Suprapubic skin (tissue), 4 donors: ENCODE measurements at places on chromosomes 5 and 9. TPM values are rescaled to one million over a fixed set of nuclear protein-coding genes. Genes with fewer than 3 reads are reported as not detected.

GRCh38 chr5:96729156-96729555 is 67.0 kb downstream of the CAST start:
- DNase-seq, result no peak
- no peak overlapping the region for H3K4me3 ChIP-seq
- H3K36me3 ChIP-seq, result peaks cover 62% of the 10 kb centered on the region
- no peak overlapping the region for H3K27ac ChIP-seq

Gene EFCAB9
- not detected for total RNA-seq

Gene TCERG1
- total RNA-seq, result 66.4 TPM

- no peak for DNase-seq
- H3K27ac ChIP-seq, result no peak overlapping the region
- H3K4me3 ChIP-seq, result no peak overlapping the region
- H3K4me1 ChIP-seq, result no peaks in the 10 kb centered on the region
Observed at GRCh38 chr9:3809724-3810123, 283.9 kb upstream of the RFX3 start.

Gene CCDC183
- total RNA-seq, result 2.6 TPM

Gene SH3GL2
- total RNA-seq, result not detected

Gene TJP2
- total RNA-seq, result 101 TPM

DNA sequence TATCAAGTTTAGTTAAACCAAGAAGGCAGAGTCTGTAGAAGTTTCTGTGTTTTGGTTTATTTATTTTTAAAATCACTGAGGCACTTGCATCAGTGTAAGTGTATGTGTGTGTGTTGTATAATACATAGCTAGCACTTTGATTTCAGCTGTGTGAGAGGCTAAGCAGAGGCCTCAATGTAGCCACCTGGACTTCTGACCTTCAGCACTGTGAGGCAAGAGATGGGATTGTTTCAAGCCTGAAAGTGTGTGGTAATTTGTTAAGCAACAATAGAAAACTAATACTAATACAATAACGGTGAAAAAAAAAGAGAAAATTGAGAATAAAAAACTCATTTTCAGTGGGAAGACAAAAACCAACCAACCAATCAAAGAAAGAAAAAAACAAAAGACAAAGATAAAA is 327.3 kb downstream of the CDH18 start:
- H3K27ac ChIP-seq, result no peak overlapping the region
- H3K4me1 ChIP-seq, result no peaks in the 10 kb centered on the region
- DNase-seq, result no peak

Gene FBXW11
- total RNA-seq, result 42.9 TPM

- H3K4me3 ChIP-seq, result no peak overlapping the region
- DNase-seq, result no peak
- H3K4me1 ChIP-seq, result no peaks in the 10 kb centered on the region
- no peaks in the 10 kb centered on the region for H3K27me3 ChIP-seq
- no peak overlapping the region for H3K27ac ChIP-seq
Observed at GRCh38 chr5:21895766-21896350, 957.3 kb downstream of the CDH12 start.

GRCh38 chr5:149749481-149750365 is 19.6 kb downstream of the PPARGC1B start:
- H3K4me3 ChIP-seq, result no peak overlapping the region
- H3K4me1 ChIP-seq, result peaks cover 20% of the 10 kb centered on the region
- no peaks in the 10 kb centered on the region for H3K36me3 ChIP-seq
- H3K27ac ChIP-seq, result no peak overlapping the region

DNA sequence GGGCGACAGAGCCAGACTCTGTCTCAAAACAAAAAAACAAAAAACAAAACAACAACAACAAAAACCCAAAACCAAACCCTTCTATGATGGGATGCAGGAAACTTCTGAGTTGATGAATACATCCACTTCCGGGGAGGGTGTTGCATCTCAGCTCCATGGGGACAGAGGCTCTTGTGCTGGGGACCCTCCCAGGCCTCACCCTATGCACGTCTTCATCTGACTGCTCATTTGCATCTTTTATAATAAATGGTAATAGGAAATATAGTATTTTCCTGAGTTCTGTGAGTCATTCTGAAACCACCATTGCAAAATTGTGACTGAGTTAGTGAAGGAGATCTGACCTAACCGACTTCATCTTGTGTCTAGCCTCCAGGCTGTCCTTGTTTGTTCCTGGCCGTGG is 109.5 kb upstream of the SLC28A3 start:
- no peak overlapping the region for H3K27ac ChIP-seq
- peaks cover 4% of the 10 kb centered on the region for H3K4me1 ChIP-seq
- no peaks in the 10 kb centered on the region for H3K36me3 ChIP-seq
- no peak overlapping the region for H3K4me3 ChIP-seq
- peaks cover 39% of the 10 kb centered on the region for H3K27me3 ChIP-seq

GRCh38 chr9:3968891-3969290 is 331.0 kb downstream of the GLIS3 start:
- H3K27me3 ChIP-seq, result no peaks in the 10 kb centered on the region
- no peaks in the 10 kb centered on the region for H3K36me3 ChIP-seq
- no peak overlapping the region for H3K4me3 ChIP-seq
- no peak overlapping the region for H3K27ac ChIP-seq

- no peaks in the 10 kb centered on the region for H3K36me3 ChIP-seq
- H3K27me3 ChIP-seq, result peaks cover 3% of the 10 kb centered on the region
- no peak overlapping the region for H3K4me3 ChIP-seq
Observed at GRCh38 chr9:88173378-88173999, 35.2 kb upstream of the SPATA31C2 start.

DNA sequence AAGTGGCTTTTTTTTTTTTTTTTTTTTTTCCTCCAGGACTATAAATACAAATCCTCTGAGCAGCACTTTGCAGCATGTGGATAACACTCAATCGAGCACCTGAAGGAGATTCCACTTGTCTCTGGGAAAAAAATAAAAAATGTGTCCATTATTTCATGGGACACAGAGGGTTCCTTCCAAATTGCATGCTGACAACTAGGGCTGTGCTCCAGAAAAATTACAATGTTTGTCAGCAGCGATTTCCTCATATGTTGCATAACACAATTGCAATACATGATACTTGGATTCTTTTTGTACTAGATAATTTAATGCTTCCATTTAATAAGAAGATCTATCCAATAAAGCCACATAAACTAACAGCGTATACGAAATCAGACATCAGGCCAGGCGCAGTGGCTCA is 84.4 kb downstream of the CDH18 start:
- no peak overlapping the region for H3K4me3 ChIP-seq
- H3K36me3 ChIP-seq, result no peaks in the 10 kb centered on the region
- no peaks in the 10 kb centered on the region for H3K27me3 ChIP-seq

DNA sequence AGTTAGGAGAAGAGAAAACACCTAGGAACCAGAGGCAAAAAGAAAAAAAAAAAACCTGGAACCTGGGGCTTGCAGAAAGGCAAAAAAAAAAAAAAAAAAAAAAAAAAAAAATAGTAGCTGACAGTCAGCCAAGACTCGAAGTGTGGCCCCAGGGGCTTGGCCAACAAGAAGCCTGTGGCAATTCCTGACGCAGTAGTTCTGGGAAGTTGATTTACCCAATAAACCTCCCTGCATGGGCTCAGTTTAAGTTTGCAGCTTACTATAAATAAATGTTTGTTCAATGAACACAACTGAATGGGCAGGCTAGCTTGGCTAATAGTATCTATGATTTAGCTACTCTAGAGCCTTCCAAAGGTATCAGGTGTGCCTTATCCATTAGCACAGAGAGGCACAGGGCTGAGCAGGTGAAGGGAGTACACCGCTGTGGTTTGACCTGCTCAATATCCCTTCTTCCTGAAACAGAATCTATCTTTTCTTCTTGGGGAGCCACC is 21.3 kb upstream of the GLRX start:
- peak overlapping the region; percentile 11 for H3K27ac ChIP-seq
- H3K4me3 ChIP-seq, result no peak overlapping the region
- no peaks in the 10 kb centered on the region for H3K36me3 ChIP-seq
- H3K27me3 ChIP-seq, result no peaks in the 10 kb centered on the region
- no peak for DNase-seq
